ENCODE measurements at places on chromosomes 6 and 20.

DNA sequence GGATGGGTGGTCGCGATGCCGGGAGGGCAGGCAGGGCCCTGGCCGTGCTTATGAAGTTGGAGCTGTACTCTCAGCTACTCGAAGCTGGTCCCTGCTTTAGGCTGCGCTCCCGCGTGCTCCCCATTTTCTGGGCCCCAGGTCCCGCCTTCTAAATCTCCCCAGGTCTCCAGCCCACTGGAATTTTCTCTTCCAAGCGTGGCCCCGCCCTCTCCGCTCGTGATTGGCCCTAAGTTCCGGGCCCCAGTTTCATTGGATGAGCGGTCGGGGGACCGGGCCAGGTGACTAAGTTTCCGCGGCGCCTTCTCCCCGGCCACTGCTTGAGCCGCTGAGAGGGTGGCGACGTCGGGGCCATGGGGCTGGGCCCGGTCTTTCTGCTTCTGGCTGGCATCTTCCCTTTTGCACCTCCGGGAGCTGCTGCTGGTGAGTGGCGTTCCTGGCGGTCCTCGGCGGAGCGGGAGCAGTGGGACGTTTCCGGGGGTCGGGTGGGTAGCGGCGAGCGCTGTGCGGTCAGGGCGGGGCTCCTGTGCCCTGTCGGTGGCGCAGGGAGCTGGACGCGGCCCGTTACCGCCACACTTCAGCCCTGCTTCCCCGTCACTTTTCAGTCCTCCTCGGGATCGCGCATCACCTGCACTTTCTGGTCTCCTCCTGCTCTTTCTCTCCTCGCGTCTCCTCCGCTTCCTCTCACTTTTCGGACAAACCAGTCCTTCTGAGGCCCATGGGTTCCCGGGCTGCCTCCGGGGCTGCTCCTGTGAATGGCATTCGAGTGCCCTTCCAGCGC, at the start of gene MICA:
Gene MICA (plus strand): TSS at position 313 of the 778 bp plus-strand sequence. CDS start 38 bp downstream, at position 351.
- DNase-seq: peak; percentile 90

DNA sequence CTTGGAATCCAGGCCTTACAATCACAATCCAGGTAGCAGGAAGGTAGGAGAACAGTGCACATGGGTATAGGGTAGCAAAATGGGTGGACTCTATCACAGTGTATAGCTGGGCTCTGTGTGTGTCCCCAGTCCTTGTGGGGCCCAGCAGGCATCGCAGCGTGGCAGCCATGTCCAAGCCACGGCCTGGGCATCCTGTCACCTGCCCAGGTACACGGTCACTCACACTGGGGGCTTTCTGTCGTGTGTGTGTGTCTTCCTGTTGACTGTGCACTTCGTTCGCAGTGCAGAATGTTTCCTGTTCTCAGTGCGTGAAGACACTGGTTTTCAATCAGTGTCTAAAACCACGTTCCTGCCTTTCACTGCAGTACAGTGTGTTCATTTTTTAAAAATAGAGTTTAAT, 523.2 kb upstream of the JARID2 start:
- no peak for DNase-seq

DNA sequence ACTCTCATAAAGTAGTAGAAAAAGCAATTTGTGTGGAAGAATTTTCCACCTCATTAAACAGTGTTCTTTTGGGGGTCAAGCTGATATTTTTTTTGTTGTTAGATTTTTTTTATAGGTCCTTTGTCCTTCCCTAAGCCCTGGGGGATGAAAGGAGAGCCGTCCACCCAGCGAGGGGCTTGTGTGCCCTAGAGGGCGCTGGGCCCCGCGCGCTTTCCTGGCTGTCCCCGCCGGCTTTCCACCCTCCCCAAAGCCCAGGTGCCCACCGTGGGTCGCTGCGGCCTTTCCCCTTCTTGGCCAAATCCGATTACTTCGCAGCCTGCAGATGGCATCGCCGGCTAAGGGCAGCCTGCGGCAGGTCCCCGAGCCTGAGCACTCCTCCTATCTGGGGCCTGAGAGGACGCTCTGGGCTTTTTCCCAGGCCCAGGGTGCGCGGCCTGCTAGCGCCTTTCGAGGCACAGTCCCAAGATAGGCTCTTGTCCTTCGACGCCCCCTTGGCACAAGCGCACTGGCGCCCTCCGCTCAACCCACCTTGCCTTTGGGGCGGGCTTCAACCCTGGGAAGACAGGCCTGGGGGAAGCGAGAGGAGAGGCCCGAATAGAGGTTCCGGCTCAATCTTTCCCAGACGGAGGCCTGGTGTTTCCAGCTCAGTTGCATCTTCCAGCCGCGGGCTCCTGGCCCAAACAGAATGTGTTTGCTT, 33.6 kb downstream of the TFAP2A start:
- no peak for DNase-seq

- DNase-seq: no peak
These were observed 111.0 kb downstream of the EDN1 start for GRCh38 chr6:12401200-12401599.

GRCh38 chr6:111764238-111765175, 108.7 kb downstream of the FYN start:
- DNase-seq: peak; percentile 47

- DNase-seq: no peak
These were observed 104.4 kb downstream of the SYNE1 start for GRCh38 chr6:152532556-152533422.

- DNase-seq: no peak
These were observed 6.0 kb downstream of the SCRT2 start for GRCh38 chr20:669573-669972.

GRCh38 chr20:51183451-51183850, 160.5 kb upstream of the KCNG1 start:
- DNase-seq: no peak

GRCh38 chr6:25277386-25277785, 1.8 kb upstream of the CARMIL1 start:
- no peak for DNase-seq

- no peak for DNase-seq
These were observed 29.3 kb upstream of the OVOL2 start for GRCh38 chr20:18087054-18087453.

GRCh38 chr6:16837217-16837972, 76.1 kb upstream of the ATXN1 start:
- DNase-seq: no peak

GRCh38 chr6:45572833-45573232, 195.1 kb upstream of the SUPT3H start:
- DNase-seq: no peak

DNA sequence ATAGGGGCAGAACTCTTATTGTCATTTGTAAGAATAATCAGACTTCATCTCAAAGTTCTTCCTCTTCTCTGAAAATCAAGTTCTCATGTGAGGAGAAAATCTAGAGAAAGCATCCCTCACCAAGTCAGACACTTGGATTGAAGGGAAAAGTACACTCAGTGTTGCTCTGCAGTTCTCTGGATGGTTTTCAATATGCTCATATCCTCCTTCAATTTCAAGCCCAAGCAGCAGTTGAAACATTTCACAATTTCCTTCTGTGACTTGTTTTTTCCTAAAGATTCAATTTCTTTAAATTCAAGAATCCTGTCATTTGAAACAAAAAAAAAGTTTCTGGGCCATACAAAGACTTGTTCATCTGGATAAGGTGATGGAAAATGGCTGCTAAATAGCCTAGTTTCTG, 140.2 kb upstream of the AHI1 start:
- no peak for DNase-seq

DNA sequence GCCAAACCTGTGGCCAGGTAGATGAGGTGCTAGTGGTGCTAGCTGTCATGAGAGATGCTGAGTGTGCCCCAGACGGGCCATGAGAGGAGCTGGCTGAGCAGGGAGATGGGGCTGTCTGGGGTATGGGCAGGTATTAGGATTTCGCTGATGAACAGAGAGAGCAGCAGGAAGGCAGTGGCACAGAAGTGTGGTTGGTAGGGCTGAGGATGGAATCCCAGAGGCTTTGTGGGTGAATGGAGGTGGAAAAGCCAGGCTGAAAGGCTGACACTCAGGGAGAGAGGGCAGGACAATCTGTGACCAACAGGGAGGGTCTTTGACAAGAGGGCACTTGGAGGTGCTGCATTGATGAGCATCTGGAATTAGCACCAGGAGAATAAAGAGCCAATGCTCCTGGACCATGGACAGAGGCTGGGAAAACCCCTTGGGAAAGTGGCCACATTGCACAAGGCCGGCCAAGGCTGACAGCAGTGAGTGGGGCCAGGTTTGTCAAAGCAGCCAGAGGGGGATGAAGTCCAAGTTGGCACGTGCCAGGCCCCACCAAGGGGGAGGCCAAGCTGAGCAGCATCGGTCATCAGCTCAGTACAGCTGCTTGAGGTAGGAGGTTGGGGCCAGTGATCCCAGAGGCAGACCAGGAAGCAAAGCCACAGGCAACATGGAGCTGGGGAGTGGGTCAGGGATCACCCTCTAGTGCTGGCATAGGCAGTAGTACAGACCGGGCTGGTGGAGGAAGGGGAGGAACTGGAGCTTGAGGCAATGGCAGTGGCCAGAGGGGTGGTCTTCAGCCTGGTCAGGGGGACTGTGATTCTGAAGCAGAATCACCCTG, 19.7 kb upstream of the SGK2 start:
- no peak for DNase-seq

DNA sequence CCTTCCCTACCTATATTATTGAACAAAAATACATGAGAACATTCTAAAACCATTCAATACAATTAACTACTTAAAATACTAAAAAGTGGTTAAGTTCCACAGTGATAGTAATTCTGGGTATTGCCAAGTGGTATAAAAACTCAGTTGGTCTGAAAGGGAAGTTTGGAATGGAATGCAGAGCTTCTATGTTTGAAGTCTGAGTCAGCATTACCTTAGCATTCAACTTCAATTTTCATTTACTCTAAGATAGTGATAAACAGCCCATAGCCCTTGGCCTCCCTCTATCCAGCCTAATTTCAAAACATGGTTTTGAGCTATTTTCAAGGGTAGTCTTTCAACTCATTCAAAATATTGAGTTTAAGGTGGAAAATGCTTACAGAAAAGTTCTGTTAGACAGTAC, 140.4 kb upstream of the ASCC3 start:
- no peak for DNase-seq

- DNase-seq: peak; percentile 78
These were observed 5.6 kb upstream of the ADGRF1 start for GRCh38 chr6:47047479-47048407.

DNA sequence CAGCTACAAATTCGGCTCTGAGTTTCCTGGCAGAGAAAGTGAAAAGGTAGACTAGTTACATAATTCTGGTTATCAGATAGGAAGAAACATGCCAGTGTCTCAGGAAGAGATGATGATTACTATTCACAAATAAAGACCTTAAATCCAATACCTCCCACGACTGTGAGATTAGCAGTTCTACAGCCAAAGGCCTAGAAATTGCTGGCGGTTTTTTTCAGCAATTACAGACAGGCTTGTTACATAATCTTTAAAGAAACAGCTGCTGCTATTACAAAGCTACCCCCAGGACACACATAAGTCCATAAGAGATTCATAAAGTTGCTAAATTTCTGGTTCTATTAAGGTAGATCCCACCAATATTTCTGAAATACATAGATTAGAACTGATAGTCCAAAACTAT, 40.2 kb downstream of the PIGU start:
- no peak for DNase-seq

- no peak for DNase-seq
These were observed 211.1 kb downstream of the SOD2 start for GRCh38 chr6:159481897-159482296.

GRCh38 chr6:133623621-133624020, 265.3 kb upstream of the TCF21 start:
- DNase-seq: no peak

- no peak for DNase-seq
These were observed 2.1 kb downstream of the EZR start for GRCh38 chr6:158816803-158817727.

- DNase-seq: no peak
These were observed 68.7 kb downstream of the PHACTR2 start for GRCh38 chr6:143746202-143747119.

- no peak for DNase-seq
These were observed 174.0 kb downstream of the MRPL14 start for GRCh38 chr6:43953256-43953655.

- DNase-seq: peak; percentile 52
These were observed 28.8 kb downstream of the RWDD2A start for GRCh38 chr6:83221889-83222479.

DNA sequence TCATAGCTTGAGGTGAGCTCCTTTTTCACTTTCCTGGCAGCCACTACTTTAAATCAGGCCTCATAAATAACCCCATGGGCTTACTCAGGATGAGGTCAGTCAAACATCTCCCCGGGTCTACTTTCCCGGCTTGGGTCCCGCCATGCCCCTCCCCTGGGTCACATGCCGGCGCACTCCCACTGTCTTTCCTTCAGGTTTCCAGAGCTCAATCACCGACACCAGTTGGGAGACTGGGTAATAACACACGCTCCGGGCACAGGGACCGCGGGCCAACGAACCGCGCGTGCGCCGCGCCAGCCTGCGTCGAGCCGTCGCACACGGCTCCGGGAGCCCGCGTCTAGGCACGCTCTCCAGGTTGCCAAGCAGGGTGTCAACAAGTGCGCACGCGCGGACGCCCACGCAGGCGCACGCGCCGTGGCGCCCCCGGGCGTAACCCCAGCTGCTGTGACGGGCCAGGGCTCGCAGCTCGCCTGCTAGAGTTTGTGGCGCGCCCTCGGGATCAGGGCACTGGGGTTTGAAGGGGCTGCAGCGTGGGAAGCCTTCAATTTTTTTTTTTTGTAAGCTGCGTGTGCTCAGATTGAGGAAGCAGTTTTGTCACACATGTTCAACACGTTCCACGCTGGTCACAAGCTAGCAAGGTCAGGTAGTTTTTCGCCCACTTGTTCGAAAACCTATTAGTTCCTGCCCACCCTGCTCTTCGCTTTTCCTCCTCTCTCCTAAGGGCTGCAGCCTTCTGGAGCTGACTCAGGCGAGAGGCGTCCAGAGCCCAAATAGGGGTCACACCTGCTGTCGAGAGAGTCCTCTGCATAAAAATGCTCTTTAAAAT, 31.8 kb downstream of the TFAP2B start:
- DNase-seq: no peak

DNA sequence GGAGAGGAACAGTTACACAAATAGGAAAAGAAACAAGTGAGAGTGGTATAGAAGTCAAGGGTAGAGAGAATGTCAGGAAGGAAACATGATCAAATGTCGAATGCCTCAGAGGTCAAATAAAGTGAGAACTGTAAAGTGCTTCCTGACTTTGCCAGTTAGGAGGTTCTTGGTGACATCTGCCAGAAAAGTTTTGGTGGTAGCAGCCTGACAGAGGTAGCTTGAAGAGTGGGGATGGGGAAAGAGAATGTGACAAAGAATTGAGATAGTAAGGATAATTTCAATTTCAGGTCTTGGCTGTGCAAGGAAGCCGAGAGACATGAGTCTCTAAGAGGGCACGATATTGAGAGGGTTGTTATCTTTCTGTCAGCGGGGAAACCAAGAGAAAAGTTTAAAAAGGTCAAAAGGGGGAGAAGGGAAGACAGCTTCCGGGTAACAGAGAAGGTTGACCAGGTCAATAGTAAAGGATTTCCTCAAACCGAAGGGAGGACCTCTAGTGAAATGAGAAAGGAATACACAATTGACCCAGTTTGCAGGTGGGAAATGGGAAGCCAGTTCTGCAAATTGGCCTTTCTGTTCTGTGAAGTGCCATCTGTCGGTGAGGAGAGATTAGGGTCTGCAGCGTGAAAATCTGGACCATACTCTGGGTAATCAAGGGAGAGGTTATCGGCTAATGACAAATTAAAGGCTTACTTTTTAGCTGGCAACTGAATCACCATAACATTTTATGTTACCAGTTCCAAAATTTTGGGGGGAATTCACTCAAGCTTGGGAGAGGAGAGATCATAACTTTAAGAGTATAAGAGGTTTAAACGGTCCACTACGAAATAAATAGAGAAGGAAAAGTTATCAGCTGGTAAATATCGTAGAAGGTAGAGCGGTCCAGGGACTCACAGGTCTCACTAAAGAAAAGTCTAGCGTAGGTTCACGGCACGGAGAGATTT, 973 bp upstream of the BRD2 start:
- DNase-seq: peak; percentile 61
